ENCODE measurements at places on chromosomes 7 and 10.

- no peak for DNase-seq
Measured at GRCh38 chr7:120725376-120726039, 132.4 kb downstream of the TSPAN12 start.

DNA sequence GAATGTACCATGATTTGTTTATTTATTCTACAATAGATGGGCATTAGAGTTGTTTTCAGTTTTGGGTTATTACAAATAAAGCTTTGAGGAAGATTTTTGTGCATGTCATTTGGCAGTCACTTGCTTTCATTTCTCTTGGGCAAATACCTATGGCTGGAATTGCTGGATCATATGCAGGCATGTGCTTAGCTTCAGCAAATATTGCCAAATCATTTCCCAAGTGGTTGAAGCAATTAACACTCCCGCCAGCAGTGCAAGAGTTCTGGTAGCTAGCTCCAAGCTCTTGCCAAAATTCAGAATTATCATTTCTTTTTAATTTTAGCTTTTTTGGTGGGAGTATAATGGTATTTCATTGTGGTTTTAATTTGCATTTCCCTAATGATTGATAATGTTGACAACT is 32.9 kb upstream of the PCBD1 start:
- no peak for DNase-seq

- no peak for DNase-seq
Measured at GRCh38 chr7:44116789-44117666, 6.3 kb downstream of the POLD2 start.

DNA sequence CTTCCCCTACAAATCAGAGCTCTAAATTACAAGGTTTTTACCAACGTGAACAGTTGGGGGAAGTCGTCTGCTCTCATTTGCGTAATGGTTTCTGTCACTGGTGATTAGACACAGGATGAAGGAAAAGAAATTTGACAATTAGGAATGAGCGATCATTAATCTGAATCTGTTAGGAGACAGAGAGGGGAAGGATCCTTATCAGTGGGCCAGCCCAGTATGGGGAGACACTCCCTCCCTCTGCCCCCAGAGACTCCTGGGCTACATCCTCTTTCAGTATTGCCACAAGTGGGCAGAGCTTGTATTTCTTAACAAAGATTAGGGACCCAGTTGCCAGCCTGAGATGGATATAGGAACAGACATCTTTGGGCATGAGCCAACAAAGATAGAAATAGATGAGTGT is 15.5 kb downstream of the HIF1AN start:
- no peak for DNase-seq

GRCh38 chr7:78993341-78993740 is 460.1 kb downstream of the MAGI2 start:
- no peak for DNase-seq

DNA sequence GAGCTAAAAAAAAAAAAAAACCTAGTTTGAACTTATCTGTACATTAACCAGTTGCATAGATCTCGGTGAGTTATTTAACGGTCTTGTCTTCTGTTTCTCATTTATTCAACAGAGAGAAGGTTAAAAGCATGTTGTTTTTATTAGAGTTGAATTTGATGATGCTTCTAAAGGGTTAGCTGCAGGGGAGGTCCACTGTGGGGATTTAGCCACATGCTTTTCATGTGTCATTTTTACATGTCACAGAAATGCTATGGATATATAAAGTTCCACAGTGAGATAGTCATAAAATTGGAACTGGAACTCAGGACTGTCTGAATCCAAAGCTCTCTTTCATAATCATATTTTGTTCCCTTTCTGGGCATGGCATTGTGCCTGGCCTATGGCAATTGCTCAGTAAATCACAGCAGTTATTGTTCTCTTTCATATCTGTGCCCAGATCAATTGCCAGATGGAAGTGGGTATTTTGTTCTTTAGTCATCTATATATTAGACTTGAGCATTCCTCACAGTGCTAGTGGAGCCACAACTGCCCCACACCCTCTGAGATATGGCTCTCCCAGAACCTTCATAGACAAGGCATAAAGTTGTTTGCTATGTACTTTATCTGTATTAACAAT is 578.8 kb downstream of the NRG3 start:
- no peak for DNase-seq

DNA sequence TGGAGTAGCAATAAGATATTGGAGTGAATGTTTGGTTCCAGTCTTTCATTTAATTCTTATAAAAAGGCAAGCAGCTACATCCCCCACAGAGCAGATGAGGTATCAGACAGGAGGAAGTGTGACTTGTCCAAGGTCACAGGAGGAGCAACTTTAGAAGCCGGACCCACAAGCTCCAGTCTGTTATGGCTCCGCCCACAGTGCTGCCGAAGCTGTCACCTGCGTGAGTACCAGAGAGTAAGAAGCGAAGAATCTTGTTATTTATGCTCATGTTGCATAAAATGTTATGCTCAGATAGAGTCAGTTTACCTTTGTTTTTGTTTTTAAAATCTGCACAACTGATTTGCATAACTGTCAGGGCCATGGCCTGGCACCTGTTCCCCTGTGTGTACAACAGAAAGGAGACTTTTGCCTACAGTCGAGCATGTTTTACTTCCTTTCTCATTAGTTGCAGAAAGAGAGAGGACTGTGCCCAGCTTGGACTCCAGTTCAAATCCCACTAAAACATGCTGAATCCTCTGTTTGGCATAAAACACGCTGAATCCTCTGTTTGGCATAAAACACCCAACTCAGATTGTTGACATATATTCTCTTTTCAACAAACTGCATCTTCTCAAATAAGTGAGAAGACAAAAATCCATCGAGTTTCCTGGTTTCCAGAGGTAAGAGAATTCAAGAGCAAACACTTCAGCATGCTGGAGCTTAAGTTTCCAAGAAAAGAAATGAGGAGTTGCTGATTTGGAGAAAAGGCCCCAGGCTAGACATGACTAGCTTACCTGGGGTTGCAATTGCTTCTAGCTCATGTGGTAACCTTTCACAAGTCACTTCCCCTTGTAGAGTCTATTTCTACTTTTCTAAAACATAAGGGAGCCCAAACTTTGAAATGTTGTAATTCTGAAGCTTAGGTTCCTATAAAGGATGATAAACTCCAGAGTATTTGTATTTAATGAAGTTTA is 409.8 kb upstream of the ZMIZ1 start:
- DNase-seq, result no peak

DNA sequence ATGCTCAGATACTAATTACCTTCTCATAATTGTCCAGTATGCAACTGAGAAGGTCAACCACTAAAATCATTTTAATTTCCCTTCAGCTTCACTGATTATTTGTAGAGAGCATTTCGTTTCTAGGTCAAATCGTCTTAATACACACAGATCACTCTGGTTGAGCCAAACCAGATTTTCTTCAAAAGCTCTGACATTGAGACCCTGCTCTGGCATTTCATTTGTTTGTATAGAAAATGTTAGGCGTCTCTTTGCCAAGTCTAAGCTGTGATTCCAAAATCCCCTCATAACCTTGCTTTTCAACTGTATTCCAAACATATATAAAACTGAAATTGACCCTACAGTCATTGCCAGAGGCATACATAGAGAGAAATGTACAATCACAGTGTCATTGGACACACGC is 520.0 kb downstream of the CNTNAP2 start:
- DNase-seq, result no peak

GRCh38 chr10:21843645-21844044 is 159.9 kb downstream of the DNAJC1 start:
- no peak for DNase-seq

DNA sequence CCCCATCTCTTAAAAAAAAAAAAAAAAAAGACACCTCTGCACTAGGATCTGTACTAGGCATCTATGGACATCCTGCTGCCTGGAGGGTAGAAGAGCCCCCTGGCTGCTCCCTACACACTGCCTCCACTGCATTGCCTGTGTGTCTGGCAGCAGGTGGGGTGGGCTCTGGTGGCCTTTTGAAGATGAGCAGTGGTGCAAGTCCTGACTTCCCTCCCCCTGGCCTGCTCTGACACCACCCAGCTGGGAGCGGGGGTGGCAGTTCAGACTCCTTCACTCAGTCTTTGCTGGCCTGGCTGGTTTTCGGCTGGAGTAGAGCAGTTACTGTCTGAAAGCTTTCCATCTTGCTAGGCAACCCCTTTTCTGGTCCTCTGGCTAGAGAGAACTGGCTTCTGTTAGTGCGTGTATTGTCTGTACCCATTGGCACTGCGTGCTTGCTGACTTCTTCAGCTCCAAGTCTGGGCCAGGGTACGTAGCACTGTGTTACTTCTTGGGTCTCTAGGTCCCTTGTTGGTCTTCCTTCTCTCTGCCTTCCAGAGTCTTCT is 17.6 kb downstream of the C10orf62 start:
- no peak for DNase-seq

- no peak for DNase-seq
Measured at GRCh38 chr7:10874666-10875065, 99.0 kb upstream of the PHF14 start.

DNA sequence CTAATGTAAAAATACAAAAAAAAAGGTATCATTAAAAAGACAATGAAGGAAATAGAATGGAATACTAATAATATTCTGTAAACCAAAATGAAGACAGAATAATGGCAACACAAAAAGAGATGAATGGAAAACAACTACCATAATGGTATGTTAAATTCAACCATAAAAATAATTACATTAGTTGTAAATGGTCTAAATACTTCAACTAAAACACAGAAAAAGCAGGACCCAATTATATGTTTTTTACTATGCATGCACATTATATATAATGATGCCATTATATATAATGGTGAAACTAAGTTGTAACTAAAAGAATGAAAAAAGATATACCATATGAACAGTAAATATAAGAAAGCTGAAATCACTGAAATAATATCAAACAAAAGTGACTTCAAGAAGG is 76.5 kb downstream of the CUBN start:
- DNase-seq, result no peak

All from uterus (tissue), 4 donors.